ENCODE measurements at places on chromosomes 11 and 22.

- no peak for DNase-seq
These were observed 20.1 kb downstream of the ELF5 start for GRCh38 chr11:34493468-34493867.

- peak; percentile 63 for DNase-seq
These were observed 47.6 kb upstream of the THY1 start for GRCh38 chr11:119470317-119471291.

DNA sequence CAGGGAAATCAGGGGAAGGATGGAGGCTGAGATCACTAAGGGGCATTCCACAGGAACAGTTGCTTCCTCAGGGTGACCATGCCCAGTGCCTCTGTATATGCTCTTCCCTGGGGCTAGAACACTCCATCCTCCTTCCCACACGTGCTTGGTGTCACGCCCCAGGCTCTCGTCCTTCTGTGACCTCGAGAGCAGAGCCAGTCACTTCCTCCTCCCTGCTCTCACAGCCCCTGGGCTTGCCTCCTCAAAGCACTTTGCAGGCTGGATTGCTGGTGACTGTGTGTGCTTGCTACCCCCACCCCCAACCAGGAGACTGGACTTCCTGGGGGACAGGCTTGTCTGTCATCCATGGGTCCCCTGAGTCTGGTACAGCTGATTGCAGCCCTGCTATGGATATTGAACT lies 56.5 kb upstream of the AMPD3 start:
- DNase-seq = no peak

DNA sequence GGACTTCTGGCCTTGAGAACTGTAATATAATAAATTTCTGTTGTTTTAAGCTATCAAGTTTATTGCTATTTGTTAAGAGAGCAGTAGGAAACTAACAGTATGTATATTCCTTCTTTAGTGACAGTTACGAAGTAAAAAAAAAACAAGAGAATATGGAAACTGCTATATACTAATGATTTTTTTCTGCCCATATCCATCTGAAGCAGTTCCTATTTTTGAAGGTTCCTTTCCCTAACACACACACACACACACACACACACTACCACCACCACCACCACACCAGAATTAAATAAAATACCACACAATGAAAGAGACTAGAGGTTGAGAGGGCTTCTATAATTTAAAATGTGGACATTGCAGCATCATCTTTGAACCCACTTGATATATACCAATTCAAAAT lies 44.4 kb upstream of the CARD18 start:
- DNase-seq = no peak

DNA sequence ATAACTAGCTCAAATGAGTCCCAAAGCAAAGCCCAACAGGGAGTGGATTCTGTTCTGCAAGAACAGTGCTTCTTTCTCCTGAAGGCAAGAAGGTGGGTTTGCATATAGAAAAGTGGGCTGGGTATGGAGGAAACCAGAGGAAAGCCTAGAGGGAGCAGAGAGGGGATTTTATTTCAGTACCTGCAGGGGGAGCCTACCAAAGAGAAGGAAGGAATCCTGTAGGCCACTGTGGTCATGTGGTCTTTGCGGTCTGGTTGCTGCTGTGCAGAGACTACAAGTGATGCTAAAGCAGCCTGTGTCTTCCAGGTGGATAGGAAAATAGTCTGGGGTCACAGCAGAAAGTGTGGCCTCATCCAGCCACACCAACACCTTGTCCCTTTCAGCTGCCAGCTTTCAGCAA lies 33.2 kb upstream of the ZBTB16 start:
- DNase-seq = no peak

GRCh38 chr22:29301716-29302401 lies 4.6 kb upstream of the GAS2L1 start:
- no peak for DNase-seq

GRCh38 chr11:20873054-20873453 lies 203.7 kb downstream of the NELL1 start:
- DNase-seq = no peak

GRCh38 chr11:128580612-128581011 lies 6.7 kb downstream of the ETS1 start:
- DNase-seq = no peak

- no peak for DNase-seq
These were observed 561.8 kb upstream of the CADM1 start for GRCh38 chr11:116065986-116066385.

GRCh38 chr11:21861314-21861713 lies 331.6 kb upstream of the ANO5 start:
- DNase-seq = no peak

DNA sequence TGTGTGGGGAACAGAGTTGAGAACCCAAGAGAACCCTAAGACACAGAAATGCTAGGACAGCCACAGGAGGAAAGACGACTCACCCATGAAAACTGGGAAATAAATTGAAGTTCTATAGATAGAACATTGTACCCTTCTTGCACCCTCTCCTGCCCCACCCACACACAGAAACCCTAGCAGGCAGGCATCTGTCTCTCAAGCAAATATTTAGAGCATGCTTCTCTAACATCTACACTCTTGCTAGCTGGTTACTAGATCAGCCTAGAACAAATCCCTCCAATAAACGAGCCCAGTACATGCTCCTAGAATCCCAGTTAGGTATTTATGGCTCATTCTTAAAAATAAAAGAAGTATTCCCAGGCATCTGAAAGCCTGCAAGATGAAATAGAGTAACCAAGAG lies 32.1 kb upstream of the CLPB start:
- DNase-seq = no peak

DNA sequence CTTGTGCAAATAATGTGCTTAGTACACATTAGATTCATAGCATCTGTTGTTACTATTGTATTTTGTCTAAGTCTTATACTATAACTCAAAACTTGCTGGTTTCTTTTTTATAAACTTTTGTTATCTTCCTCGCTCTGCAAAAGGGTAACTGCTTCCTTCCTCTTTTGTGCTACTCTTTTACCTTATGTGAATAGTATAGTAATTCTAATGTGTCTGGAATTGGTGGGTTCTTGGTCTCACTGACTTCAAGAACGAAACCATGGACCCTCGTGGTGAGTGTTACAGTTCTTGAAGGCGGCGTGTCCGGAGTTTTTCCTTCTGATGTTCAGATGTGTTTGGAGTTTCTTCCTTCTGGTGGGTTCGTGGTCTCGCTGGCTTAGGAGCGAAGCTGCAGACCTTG lies 563.1 kb upstream of the LUZP2 start:
- no peak for DNase-seq

GRCh38 chr22:38122616-38123015 lies 12.1 kb upstream of the BAIAP2L2 start:
- DNase-seq = no peak

- no peak for DNase-seq
These were observed 49.9 kb upstream of the CD5 start for GRCh38 chr11:61052182-61052972.

GRCh38 chr22:26545827-26546226 lies 33.6 kb upstream of the TFIP11 start:
- DNase-seq = no peak

All from left hindlimb (tissue), 1 donor.